ENCODE measurements at places on chromosomes 4 and X.

DNA sequence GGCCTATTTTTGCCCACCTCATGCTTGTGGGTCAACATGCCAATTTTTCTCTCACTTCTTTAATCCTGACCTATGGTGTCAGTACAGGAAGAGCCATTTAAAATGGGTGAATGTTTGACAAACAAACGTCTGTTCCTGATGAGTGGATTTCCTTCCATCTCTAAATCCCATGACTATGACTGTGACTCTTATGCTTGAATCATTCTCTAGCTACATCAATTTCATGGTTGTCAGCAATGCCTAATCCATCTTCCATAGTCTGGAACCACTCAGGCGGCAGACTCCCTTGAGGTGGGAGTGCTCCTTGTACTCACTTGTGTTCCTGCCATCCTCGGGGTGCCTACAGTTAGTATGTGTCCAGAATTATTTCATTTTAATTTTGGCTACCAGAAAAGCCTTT is 194.9 kb upstream of the RPS6KA3 start:
- DNase-seq = no peak

DNA sequence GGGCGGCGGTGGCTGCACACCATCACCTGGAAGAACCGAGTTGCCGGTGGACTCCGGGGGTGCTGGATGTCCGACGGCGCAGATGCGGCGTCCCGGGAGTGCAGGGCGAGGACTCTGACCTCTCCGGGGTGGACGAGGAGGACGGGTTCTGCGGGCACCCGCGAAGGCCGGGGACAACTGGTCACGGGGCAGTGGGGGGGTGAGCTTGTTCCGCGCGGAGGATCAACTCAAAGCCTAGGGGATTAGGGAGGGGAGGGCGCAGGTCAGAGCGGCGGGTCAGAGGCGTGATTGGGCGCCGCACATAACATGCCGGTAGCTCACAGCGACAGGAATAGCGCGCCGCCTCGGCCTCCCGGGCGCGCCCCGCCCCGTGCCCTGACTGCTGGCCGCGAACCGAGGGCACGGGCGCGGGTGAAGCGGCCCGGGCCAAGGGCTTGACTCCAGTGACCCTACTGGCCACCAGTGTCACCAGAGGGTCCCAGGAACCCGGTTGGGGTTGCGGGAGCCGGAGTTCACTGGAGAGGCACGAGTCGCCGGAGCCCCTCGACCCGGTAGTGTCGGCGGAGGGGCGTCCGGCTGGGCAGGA is at the start of gene KLHL34:
Gene KLHL34 (minus strand): TSS at position 179 of the 586 bp plus-strand sequence. CDS start 542 bp downstream, outside the sequence.
- no peak for DNase-seq

GRCh38 chr4:146978641-146979040 is 33.0 kb upstream of the TTC29 start:
- no peak for DNase-seq

DNA sequence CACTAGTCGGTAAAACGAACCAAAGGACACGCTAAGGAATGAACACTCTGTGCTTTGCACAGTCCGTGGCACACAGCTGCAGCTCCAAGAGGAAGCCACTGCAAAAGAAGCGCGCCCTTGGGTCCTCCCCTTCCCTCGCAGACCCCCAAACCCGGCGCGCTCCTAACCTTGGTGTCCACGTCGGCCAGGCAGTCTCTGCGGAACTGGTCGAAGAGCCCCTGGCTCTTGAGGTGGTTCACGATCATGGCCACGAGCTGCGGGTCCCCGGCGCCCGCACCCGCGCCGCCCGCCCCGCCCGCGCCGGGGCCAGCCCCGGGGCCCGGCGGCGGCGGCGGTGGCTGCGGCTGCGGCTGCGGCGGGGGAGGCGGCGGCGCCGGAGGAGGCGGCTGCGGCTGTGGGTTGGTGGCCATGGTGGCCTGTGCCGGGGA is 333 bp downstream of the BOD1L1 start:
- DNase-seq = peak; percentile 26

DNA sequence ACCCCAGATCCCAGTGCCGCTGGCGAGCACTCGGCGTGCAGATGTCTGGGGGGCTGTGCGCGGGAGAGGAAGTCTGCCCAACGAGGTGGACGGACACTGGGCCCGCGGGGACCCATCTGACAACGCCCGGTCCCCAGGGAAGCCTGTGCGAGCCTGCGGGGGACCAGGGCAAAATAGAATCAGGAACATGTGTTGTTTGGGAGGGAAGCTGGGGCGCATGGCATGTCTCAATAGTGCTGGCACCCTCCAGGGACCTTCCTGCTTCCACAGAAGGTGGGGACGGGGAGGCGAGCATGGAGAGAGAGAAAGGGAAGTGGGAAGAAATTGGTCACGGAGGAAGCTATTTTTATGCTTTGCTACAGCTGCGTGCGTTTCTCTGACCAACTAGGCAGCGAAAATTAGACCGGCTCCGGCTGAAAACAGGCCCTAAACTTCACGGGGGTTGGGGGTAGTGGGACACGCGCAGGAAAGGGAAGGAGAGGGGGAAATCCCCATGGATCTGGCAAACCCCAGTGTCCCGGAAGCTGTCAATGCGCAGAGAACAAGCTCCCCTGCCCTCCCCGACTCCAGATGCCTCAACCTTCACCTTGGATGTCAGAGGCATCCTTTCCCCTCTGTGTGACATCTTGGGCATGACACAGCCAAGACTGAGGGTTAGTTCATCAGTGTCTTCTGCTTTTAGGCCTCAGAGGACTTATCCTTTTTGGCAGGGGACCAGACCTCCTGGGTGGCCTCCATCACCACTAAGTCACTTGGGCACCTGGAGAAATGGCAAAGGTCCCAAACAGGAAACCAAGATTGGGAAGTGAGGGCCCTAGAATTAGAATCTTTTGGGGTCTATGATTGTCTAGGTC is 169.8 kb upstream of the BCOR start:
- no peak for DNase-seq

- no peak for DNase-seq
Observed at GRCh38 chr4:105179539-105180401, 33.1 kb downstream of the TET2 start.

DNA sequence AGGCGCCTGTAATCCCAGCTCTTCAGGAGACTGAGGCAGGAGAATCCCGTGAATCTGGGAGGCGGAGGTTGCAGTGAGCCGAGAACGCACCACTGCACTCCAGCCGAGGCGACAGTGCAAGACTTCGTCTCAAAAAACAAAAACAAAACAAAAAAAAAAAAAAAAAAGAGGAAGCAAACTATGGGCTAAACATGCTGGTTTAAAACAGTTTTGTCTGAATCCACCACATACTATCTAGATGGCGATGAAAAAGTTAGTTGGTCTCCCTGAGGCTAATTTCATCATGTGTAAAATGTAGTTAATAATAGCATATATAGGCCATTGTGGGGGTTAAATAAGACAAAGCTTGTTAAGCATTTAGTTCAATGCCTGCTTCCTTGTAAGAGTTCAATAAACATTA is 451.1 kb downstream of the RPA4 start:
- no peak for DNase-seq

DNA sequence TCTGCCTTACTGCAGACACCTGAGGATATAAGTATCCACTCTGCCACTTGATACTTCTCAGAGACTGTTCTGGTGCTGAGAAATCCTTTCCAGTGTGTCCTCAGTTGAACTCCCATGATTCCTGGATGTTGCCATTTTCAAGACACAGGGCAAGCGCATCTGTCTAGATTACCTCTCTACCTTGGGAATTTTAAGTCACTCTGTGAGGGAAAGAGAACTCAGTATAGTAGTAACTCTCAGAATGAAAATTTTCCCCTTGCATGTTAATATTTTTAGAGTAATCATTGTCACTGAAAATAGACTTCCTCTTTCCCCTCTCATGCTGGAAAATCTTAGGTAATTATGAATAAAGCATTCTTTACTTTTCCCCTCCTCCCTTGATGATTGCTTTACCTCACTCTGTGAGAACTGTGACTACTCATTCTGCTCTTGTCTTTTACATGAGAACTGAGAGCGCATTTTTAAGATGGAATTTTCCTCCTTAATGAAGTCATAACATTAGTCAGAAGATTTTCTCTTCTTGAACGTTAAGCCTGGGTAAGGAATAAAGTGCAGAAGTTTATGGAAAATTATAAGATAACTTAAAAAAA is 45.0 kb downstream of the TET2 start:
- DNase-seq = peak; percentile 59

DNA sequence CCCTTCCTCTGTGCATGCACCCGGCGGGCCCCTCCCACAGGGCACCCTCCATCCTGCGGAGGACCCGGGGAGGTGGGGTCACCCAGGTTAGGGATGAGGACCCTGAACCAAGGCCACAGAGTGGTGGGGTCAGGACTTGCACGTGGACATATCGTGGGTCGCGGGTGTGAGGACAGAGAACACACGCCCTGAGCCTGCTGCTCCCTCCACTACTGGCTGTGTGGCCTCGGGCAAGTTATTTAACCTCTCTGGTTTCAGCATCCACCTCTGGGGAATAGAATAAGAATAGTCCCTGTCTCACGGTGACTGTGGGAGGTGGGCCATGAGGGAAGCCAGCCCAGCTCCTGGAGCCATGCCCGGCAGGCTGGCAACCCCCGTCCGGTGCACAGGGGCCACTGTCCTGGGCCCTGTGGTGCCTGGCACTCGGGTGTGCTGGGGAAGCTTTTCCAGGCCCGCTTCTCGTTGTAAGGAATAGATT is 5.1 kb downstream of the PSAPL1 start:
- no peak for DNase-seq

DNA sequence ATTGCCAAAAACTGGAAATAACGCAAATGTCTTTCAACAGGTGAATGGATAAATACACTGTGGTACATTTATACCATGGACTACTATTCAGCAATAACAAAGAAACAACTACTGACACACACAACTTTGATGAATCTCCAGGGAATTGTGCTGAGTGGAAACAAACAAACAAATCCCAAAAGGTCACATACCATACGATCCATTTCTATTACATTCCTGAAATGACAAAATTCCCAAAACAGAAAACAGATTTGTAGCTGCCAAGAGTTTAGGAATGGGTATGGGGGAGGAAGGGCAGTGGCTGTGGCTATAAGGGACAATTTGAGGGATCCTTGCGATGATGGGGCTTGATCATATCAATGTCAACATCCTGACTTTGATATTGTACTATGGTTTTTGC is 2.5 kb downstream of the ZNF182 start:
- DNase-seq = no peak

DNA sequence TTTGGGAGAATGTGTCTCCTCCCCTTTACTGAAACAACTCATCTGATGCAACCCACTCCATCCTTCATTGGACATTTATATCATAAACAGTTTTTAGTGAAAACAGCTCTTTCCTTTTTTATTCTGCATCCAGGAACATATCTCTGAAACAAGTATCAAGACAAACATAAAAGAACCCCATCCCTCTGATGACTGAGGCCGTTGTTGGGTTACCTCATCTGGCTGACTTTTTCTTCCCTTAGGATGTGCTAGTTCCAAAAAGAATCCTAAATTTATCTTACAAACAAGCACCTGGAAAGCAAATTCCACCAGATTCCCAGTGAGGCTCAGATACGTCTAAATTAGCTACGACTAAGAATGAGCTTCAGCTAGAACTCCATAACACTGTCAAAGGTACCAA is 483.7 kb upstream of the INTU start:
- no peak for DNase-seq

DNA sequence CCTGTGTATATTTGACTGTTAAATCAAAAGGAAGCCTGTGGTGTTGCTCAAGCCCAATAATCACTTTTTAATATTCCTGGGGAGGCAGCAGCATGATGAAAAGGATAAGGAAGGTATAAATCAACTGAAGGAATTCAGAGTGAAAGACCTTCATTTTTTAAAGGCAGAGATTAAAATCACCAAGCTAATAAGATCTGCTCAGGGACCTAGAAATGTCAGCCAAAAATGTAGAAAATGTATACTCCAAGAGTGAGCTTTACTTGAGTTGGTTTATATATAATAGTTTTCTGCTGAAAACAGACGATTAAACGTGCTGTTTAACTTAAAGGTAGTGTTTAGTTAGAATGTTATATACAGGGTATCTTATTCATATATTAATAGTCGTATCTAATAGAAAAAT is 549.3 kb downstream of the IQCM start:
- DNase-seq = no peak

- DNase-seq = no peak
Observed at GRCh38 chr4:53043891-53044650, 182.0 kb downstream of the RASL11B start.

DNA sequence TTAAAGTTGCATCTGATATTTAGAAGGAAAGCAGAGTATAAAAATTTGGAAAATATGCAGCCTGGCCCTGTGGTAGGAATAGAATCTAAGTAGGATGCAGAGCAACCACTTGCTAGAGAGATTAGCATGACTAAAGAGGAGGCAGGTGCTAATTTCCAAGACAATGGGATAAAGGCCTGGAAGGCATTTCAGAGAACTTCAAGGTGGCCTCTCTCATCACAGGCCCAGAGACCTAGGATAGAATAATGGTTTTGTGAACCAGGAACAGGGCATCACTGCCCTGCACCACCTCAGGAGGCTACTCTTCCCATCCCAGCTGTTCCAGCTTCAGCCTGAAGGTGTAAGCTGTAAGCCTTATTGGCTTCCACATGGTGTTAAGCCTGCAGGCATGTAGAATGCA is 621.7 kb upstream of the HS3ST1 start:
- no peak for DNase-seq

GRCh38 chr4:176188654-176189053 is 6.7 kb downstream of the SPATA4 start:
- no peak for DNase-seq

- DNase-seq = no peak
Observed at GRCh38 chrX:111200327-111200726, 70.0 kb downstream of the CAPN6 start.

DNA sequence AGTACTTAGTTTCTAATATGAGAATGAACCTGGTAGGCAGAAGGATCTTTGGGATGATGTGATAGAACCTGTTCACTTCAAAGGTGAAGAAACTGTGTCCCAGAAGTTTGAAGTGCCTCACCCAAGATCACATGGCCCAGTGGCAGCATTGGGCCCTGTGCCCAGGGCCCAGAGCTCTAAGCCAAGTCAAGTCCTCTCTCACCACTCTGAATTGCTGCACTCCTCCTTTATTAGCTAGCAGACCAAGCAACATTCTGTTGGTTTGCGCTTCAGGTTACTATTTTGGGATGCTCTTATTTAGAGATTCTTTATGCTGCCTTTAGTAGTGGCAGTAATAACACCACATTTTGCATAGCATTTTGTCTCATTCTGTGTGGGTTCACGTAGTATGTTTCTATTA is 82.7 kb downstream of the PARM1 start:
- DNase-seq = no peak

GRCh38 chrX:151386838-151387459 is 10.1 kb upstream of the VMA21 start:
- DNase-seq = no peak

GRCh38 chr4:1451752-1452122 is 45.5 kb upstream of the NKX1-1 start:
- DNase-seq = no peak

- DNase-seq = no peak
Observed at GRCh38 chr4:147378780-147379179, 102.1 kb upstream of the EDNRA start.

- DNase-seq = no peak
Observed at GRCh38 chr4:129455482-129455881, 359.5 kb downstream of the C4orf33 start.

GRCh38 chr4:21476757-21477156 is 471.8 kb downstream of the KCNIP4 start:
- DNase-seq = no peak

- no peak for DNase-seq
Observed at GRCh38 chr4:40850496-40850895, 100.7 kb downstream of the NSUN7 start.

DNA sequence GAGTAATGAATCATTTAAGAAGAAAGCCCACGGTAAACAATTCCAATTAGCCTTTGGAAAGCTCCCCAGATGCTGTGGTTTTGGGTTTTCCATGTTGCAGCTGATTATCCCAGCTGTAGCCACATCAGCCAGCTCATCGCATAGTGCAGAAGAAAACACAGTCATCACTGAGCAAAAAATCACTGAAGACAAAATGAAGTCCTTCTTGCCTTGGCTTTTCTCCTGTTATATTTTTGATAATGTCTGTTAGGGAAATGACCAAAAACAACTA is 193.0 kb upstream of the C1QTNF7 start:
- DNase-seq = no peak

All from activated CD4-positive, alpha-beta T cell treated with anti-CD3 and anti-CD28 coated beads, Interleukin-10, Interleukin-2, amounts not matched to agents 100 ng/mL and 50 ng/mL, durations not matched to agents 16 hours and 8 hours (primary cell).